Activated CD8-positive, alpha-beta memory T cell treated with anti-CD3 and anti-CD28 coated beads for 24 hours (primary cell): ENCODE measurements at places on chromosomes 2 and 18.
A peak's percentile ranks its signal among the peaks of the same experiment; 100 is the strongest.

DNA sequence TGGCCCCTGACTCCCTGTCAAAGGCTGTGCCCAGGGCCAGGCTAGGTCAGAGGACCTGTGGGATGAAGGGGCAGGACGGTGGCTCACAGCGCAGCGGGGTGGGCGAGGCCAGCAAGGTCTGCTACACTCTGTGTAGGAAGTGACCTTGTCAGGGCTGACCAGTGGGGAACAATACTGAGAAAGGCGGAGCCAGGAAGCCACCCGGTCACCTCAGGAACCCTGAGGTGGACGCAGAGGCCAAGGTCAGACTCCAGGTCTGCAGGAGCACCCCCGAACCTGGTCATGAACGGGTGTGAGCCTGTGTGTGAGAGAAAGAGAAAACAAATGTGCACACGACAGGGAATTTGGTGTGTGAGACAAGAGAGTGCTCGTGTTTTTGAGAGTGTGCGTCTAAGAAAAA lies 72.3 kb downstream of the SMAD7 start:
- no peak for DNase-seq

GRCh38 chr2:161843936-161844335 lies 219.7 kb downstream of the SLC4A10 start:
- no peak for DNase-seq

DNA sequence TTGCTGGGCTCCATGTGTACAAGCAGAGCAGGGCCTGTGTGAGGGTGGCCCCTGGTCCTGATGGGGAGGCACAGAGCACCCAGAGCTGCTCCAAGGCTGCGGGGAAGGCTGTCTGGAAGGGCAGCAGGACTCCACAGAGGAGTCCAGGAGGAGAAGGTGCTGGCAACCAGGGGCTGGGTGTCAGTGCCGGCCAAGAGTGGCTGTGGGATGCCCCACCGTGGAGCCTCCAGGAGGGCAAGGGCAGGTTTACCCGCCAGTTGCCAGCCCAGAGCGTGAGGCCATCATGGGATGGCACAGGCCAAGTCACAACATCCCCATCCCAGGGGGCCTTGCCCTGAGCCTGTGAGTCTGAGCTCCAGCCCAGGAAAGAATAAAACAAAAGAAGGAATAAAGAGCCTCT lies 241.8 kb downstream of the NAPG start:
- DNase-seq, result no peak

GRCh38 chr2:17646081-17646554 lies 105.6 kb downstream of the VSNL1 start:
- no peak for DNase-seq

DNA sequence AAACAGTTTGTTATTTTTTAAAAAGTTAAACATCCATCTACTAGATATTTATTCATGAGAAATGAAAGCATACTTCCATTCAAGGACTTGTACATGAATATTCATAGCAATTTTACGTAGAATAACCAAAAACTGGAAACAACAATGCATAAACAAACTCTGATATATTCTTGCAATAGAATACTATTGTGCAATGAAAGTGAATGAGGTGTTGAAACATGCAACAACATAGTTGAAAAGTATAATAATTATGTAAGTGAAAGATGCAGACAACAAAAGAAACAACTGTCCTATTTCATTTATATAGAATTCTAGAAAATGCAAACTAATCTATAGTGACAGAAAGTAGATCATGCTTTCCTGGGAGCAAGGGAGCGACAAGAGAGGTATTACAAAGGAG lies 206.6 kb upstream of the KLHL29 start:
- DNase-seq, result no peak

DNA sequence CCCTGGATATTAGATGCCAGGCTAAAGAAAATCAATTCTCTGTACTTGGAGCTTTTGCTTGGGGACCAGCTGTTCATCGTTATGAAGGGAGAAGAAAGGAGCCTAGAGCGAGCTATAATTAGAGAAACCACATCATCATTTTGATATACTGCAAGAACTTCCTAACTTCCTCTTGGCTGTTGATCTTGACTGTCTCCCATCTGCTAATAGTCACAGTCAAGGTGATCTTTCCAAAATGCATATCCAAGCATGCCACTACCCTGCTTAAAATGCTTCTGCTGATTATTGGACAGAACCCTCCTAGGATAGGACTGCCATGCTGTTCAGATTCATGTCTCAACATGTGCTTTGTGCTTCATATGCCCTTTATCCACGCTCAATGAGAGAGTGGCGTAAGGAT lies 54.8 kb downstream of the RAPGEF4 start:
- DNase-seq, result no peak

DNA sequence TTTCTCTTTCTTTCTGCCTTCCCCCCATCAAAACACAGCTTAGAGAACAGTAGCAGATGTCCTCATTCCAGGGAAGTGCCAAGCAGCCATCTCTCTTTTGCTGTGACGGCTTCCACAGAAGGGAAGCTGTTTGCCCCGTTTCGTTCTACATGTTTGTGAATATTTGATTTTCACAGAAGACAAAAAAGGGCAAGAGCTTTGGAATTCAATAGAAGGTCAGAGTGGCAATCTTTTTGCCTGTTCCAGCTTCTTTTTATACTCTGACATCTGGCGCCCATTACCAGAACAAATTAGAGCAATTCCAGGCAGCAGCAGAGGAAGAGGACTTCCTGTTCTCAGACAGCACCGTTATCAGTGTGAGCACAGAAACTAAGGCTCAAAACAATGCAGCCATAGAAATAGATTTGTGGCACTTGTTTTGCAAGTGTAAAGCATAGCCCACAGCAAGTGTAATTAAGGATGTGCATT lies 79.0 kb upstream of the CDH19 start:
- no peak for DNase-seq

- DNase-seq, result no peak
Measured at GRCh38 chr2:107776362-107776761, 50.3 kb upstream of the RGPD4 start.

GRCh38 chr18:22223254-22223964 lies 54.0 kb downstream of the GATA6 start:
- DNase-seq, result no peak

DNA sequence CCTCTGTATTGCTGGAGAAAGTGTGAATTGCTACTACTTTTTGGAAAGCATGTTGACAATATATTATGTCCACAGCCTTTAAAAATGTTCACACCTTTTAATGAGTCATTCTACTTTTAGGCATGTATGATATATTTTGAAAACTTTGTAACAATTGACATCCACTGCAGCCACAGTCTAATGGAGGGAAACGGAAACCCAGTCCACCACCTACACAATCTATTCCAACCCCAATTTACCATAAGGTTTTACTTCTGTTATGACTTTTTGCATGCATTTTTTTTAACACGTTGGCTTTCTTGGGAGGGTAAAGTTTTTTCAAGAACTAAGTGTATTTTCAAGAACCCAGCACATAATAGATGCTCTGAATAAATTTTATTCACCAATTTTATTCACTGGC lies 38.5 kb upstream of the ATP8B1 start:
- DNase-seq, result no peak

GRCh38 chr2:213723707-213724106 lies 439.4 kb downstream of the SPAG16 start:
- no peak for DNase-seq

DNA sequence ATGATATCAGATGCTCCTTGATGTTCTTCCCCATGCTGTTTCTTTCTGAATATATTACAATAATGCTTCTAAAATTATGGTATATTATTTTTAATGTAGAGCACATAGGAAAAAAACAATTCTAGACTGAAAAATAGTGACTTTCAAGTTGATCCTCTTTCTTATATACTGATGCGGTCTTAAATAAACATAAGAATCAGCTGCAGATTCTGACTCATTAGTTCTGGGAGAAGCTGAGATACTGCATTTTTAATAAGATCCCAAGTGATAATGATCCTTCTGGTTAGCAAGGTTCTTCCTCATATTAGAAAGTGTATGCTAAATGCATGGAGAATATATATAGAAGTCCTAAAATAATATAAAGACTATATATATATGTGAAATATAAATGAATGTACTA lies 124.9 kb downstream of the XIRP2 start:
- no peak for DNase-seq

DNA sequence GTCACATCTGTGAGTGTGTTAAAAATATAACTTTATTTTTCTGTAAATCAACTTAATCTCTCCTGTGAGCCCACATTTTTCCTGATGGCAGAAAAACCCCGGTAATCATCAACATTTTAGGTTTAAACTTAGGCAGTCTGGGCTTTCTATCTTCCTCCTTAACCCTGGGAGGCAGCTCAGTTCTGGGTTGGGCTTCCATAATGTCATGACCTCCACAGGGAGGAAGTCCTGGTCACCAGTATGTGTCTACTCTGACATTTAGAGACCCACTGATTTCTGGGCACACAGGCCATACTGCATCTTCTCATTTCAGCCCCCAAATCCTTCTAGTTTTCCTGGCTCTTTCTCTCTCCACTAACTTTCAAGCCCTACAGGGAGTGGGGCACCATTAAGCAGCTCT lies 181.2 kb downstream of the DYSF start:
- no peak for DNase-seq

- no peak for DNase-seq
Measured at GRCh38 chr2:148582679-148583511, 61.7 kb upstream of the EPC2 start.

DNA sequence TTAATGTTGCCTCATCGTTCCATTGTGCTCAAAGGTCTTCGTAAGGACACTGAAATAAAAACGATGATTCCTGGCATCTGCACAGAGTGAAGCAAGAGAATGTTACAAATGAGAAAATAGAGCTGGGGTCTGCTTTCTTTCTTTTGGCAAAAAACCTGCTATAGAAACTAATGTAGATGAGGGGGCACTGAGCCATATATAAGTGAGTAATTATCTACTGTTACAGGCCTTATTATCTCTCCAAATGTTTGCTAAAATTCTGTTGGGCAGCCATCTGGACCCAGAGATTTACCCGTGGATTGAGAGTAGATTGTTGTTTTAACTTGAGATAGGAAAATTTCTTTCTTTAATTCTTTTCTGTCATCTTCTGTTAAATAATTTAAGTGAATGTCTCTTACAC lies 472.5 kb upstream of the PIK3C3 start:
- DNase-seq, result no peak

DNA sequence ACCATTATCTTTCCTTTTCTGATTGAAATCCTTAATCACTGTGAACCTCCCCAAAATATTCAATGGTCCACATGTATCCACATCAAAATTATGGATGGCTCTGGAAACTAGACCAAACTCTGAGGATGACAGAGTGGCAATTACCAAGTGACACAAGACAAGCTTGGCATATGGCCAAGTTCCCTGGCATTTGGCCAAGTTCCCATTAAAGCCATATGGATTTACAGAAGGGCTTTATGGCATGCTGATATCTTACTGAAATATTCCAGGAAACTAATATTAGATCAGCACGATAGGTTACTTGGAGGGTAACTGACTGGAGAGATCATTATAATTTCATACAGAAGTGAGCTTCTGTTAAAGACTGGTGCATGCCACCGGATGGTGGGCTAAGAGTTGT lies 21.9 kb upstream of the CERS6 start:
- no peak for DNase-seq

DNA sequence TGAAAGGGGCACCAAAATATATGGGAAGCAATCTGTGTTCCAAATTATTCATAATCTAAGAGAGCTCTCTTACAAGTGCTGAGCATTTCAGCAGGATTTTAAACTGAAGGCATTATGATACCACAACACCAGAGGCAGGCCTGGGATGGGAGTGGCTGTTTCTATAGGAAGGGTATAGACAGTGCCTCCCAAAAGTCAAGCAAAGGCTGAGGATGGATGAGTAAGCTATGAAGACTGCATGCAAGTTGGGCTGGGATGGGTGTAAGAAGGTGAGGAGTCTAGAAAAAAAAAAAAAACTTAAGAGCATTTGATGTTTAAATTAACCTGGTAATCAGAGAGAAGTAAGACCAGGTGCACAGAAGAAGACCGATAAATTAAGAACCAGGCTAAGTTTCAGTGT lies 132.5 kb downstream of the OSR1 start:
- DNase-seq, result no peak

DNA sequence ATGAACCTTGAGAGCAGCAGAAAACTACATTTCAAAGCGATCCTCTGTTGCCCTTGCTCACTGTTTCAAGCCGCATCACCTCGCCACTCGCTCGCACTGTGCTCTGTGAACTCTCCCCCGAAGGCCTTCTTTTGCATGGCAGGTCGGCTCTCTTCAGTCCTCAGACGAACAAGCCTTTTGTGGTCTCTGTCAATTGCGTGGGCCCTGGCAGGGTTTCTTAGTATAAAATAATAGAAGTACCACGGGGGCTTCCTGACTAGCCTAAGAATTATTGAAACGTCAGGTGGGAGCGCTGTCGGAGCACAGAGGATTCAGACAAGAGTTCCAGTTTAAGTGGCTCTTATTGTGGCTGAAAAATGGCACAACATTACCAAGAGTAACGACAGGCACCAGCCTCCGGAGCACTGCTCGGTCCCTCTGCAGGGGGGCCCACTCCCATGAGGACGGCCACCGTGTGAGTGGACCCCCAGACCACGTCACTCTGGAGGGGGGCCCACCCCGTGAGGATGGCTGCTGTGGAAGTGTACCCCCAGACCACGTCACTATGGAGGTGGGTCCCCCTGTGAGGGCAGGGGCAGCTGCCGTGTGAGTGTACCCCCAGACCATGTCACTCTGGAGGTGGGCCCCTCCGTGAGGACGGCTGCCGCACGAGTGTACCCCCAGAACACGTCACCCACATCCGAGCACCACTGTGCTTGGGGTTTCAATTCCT lies 237.7 kb downstream of the HDAC4 start:
- no peak for DNase-seq

- DNase-seq, result no peak
Measured at GRCh38 chr2:175815537-175815936, 186.5 kb downstream of the LNPK start.

- DNase-seq, result peak; percentile 68
Measured at GRCh38 chr2:238139196-238140039, 950 bp downstream of the KLHL30 start.

DNA sequence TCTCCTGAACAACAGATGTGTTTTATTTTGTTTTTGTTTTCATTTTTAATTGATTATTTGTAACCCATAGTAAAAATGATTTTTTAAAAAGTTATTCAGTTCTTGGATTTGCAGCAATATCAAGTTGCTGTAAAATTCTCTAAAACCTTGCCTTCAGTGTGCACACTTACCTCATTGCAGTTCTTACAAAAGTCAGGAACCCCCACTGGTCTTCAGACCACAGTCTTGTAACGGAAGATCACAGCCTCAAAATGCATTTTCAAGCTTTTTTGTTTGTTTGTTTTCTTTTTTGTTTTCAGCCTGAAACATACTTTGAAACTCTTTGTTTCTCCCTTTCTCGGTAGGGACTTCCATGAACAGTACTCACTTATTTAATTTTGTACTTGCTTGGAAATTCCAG lies 1012.8 kb upstream of the GYPC start:
- no peak for DNase-seq
